ENCODE measurements at places on chromosomes 16 and 17. TPM values are rescaled to one million over a fixed set of nuclear protein-coding genes. Genes with fewer than 3 reads are reported as not detected.

DNA sequence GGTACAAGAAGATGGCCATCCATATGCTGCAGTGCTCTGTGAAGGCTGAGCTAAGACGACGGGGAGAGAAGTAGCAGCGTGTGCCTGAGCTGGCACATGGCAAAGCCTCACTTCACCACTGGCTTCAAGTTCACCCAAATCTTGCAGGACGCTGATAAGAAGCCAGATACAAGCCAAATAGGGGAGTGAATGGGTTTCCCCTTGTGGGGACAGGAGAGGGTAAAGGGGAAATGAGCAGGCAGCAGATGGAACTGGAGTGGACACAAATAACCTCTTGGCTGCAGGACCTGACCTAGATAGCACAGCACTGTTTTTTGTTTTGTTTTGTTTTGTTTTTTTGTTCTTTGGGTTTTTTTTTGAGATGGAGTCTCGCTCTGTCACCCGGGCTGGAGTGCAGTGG, 21.0 kb upstream of the PITPNA start:
- no peaks in the 10 kb centered on the region for H3K4me1 ChIP-seq
- H3K36me3 ChIP-seq = no peaks in the 10 kb centered on the region
- H3K4me3 ChIP-seq = no peak overlapping the region
- H3K27me3 ChIP-seq = no peaks in the 10 kb centered on the region

Gene ABCA3
- total RNA-seq = 12.5 TPM

- no peak overlapping the region for H3K4me3 ChIP-seq
- H3K4me1 ChIP-seq = no peaks in the 10 kb centered on the region
- no peak for DNase-seq
- no peaks in the 10 kb centered on the region for H3K27me3 ChIP-seq
These were observed 304.6 kb downstream of the ABCC12 start for GRCh38 chr16:47851146-47851545.

Gene CNTNAP4
- total RNA-seq = not detected

GRCh38 chr16:68299571-68300453, 10.9 kb downstream of the SLC7A6OS start:
- H3K27ac ChIP-seq = no peak overlapping the region
- no peak for DNase-seq
- H3K4me1 ChIP-seq = peaks cover 3% of the 10 kb centered on the region
- H3K36me3 ChIP-seq = peaks cover 93% of the 10 kb centered on the region
- no peaks in the 10 kb centered on the region for H3K27me3 ChIP-seq

DNA sequence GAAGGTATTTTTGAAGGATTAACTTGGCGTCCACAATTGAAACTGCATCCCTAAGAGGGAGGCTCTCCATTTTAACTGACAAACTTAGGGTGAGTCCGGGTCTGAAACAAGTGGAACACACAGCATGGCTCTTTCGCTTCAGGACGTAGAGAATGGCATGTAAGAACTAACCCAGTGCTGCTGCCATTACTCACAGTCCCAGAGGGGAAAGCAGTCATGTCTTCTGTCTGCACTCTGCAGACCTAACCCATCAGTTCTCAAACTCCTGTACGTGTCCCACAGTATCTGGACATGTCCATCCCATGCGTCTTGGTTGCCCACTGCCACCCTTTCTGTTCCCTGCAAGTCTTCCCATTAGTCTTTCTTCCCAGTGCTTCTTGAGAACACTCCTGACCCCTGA, 563 bp downstream of the ST6GALNAC1 start:
- H3K4me1 ChIP-seq = no peaks in the 10 kb centered on the region
- no peak overlapping the region for H3K27ac ChIP-seq
- H3K36me3 ChIP-seq = no peaks in the 10 kb centered on the region
- peaks cover 11% of the 10 kb centered on the region for H3K27me3 ChIP-seq
- no peak overlapping the region for H3K4me3 ChIP-seq

- no peak overlapping the region for H3K4me3 ChIP-seq
- H3K4me1 ChIP-seq = no peaks in the 10 kb centered on the region
- H3K27me3 ChIP-seq = no peaks in the 10 kb centered on the region
- DNase-seq = no peak
These were observed 626.6 kb upstream of the SOX9 start for GRCh38 chr17:71494062-71494855.

- no peak overlapping the region for H3K4me3 ChIP-seq
- H3K36me3 ChIP-seq = no peaks in the 10 kb centered on the region
- H3K4me1 ChIP-seq = peaks cover 5% of the 10 kb centered on the region
- DNase-seq = no peak
These were observed 5.0 kb upstream of the CMTM4 start for GRCh38 chr16:66701516-66701915.

Gene CDRT15
- total RNA-seq = not detected

Gene HSPB9
- not detected for total RNA-seq

DNA sequence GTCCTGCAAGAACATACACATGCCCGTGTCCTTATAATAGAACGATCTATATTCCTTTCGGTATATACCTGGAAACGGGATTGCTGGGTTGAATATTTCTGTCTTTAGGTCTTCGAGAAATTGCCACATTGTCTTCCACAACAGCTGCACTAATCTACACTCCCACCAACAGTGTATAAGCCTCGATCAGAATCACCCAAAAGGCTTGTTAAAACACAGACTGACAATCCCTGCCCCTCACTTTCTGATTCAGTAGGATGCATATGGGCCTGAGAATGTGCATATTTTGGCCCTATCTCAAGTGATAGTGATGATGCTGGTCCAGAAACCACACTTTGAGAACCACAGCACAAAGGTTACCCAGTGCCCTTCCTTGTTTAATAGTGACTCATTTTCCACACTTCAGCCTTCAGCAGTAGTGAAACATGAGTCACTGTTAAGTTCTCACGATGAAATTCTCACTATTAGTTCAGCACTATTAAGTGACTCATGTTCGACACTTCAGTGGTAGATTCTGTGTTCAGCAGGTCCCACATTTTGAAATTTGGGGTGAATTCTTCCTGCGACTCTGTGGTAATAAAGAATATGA, 215.6 kb downstream of the GRIN2A start:
- no peaks in the 10 kb centered on the region for H3K36me3 ChIP-seq
- no peak for DNase-seq
- no peaks in the 10 kb centered on the region for H3K4me1 ChIP-seq
- no peak overlapping the region for H3K27ac ChIP-seq

GRCh38 chr16:70454222-70455034, at the start of gene FCSK:
Gene FCSK, plus strand, starts transcription at chr16:70454595. Its CDS starts 8,596 bp downstream, at chr16:70463191.
- H3K27me3 ChIP-seq = no peaks in the 10 kb centered on the region
- peak; percentile 61 for DNase-seq
- H3K4me1 ChIP-seq = peaks cover 16% of the 10 kb centered on the region
- no peaks in the 10 kb centered on the region for H3K36me3 ChIP-seq
- peak within 1 kb of the TSS; percentile 78 for H3K27ac ChIP-seq

Gene SLFN14
- total RNA-seq = not detected

GRCh38 chr16:52545222-52545897, 1.6 kb downstream of the TOX3 start:
- H3K27ac ChIP-seq = no peak overlapping the region
- H3K4me1 ChIP-seq = no peaks in the 10 kb centered on the region
- no peak overlapping the region for H3K4me3 ChIP-seq

- no peak overlapping the region for H3K27ac ChIP-seq
- H3K4me3 ChIP-seq = peak overlapping the region; percentile 13
- peaks cover 7% of the 10 kb centered on the region for H3K4me1 ChIP-seq
- H3K27me3 ChIP-seq = peaks cover 23% of the 10 kb centered on the region
- no peaks in the 10 kb centered on the region for H3K36me3 ChIP-seq
These were observed 76.4 kb downstream of the KCNJ12 start for GRCh38 chr17:21452377-21453143.

- H3K4me3 ChIP-seq = no peak overlapping the region
- peaks cover 12% of the 10 kb centered on the region for H3K4me1 ChIP-seq
- H3K27ac ChIP-seq = no peak overlapping the region
- no peak for DNase-seq
- H3K36me3 ChIP-seq = no peaks in the 10 kb centered on the region
These were observed 7.2 kb downstream of the TSR3 start for GRCh38 chr16:1344499-1344898.

Gene KLHDC4
- 73.1 TPM for total RNA-seq

Gene GOSR1
- total RNA-seq = 53.6 TPM

- no peaks in the 10 kb centered on the region for H3K36me3 ChIP-seq
- no peak for DNase-seq
- H3K4me3 ChIP-seq = no peak overlapping the region
- no peak overlapping the region for H3K27ac ChIP-seq
- no peaks in the 10 kb centered on the region for H3K27me3 ChIP-seq
- H3K4me1 ChIP-seq = no peaks in the 10 kb centered on the region
These were observed 734.2 kb upstream of the KIF2B start for GRCh38 chr17:53088481-53088880.
